ENCODE measurements at places on chromosomes 4 and X.
A peak's percentile ranks its signal among the peaks of the same experiment; 100 is the strongest.

DNA sequence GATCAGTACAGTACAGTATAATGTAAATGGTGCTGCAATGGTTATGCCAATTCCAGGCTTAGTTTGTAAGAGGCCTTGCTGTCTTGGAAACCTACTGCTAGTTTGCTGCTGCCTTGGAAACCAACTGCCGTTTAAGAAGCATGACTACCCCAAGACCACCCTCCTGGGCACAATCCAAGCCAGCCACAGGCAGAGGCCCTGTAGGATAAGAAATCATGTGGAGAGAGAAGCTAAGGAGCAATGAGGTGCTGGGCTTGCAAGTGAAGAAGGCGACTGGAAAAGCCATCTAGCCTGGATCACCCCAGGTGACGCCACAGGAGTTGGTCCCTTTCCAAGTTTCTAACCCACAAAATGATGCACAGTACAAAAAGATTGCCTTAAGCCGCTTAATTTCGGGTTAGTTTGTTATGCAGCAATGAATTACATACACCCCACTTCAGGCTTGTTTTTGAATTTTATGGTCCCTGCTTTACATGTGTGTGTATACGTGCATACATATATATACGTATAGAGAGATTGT, 16.9 kb downstream of the ZFP42 start:
- no peak for DNase-seq

- no peak for DNase-seq
Observed at GRCh38 chr4:69126024-69126423, 29.8 kb downstream of the UGT2B7 start.

DNA sequence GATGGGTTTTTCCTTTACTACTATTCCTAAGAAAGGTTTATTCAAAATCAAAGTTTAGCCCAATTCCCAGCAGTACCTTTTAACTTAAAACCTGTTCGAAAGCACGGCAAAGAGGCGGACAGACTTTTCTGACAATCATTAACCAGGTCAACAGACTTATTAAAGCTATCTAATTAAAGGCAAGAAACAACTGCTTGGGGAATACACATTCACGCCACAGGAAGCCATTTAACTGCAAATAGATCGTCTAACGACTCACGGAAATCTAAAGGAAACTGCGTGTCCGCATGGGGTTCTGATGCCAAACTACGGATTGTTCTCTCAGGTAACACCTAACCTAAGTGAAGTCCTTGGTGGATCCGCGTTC, 663 bp upstream of the USP53 start:
- DNase-seq: no peak

GRCh38 chrX:1416327-1416784, 24.4 kb upstream of the SLC25A6 start:
- DNase-seq: no peak

DNA sequence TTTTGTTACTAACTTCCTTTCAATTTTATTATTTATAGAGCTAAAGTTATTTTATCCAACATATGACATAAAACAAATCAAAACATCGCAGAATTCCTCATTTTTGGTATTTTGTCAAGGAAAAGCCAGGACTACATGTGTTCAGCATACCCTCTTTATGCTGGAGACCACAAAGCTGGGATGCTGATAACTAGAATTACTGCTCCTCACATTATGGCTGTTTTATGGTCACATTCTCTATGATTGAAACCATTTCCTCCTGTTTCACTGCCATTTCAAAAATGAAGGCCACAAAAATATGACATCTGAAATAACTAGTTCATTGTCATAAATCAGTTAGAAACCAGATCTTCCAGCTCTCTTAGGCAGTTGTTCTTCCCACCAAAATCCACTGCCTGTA, 41.7 kb downstream of the KLHL34 start:
- DNase-seq: no peak

- DNase-seq: peak; percentile 15
Observed at GRCh38 chr4:123495530-123495929, 98.9 kb downstream of the SPRY1 start.

- DNase-seq: no peak
Observed at GRCh38 chr4:27308379-27308778, 447.7 kb downstream of the STIM2 start.

DNA sequence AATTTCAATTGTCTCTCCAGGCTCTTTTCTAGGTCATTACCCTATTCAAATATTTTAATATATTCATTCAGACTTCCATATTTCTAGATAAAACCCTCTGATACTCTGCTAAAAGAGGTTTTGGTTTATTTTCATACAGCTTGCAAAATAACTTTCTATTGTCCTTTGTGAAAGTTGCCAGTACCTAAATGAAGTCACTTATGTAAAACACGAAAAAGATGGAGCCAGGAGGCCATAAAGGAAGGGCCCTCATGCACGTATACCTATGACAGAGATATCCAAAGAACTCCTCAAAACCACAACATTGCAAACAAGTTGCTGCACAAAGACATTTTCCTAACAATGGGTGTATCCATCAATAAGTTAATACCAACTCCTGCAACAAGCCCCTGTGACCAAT, 25.7 kb upstream of the ELOVL6 start:
- no peak for DNase-seq

GRCh38 chr4:47704693-47705325, 133.1 kb downstream of the CORIN start:
- DNase-seq: peak; percentile 28

DNA sequence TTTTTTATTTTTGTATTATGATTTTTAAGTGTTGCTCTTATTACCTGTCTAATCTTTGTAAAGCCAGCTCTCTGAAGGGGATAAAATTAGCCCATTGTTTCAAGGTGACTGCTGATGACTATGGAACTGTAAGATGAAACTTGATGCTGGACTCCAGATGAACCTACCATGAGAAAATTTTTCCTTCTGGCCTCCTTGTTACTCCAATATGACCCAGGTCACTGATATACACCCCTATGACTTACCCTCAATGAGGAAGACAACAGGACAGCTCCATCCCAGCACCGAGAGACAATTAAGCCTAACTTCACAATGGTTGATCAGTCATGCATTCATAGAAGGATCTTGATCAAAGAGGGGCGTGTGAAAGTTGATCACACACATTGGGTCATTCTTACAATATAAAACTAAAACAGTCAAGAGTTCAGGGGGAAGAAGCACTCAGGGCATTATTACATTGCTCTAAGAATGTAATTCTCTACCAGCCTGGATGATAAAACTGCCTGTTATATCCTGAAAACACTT, 230.8 kb upstream of the AGTR2 start:
- DNase-seq: no peak
